Stimulated activated CD8-positive, alpha-beta memory T cell treated with anti-CD3 and anti-CD28 coated beads, Interleukin-7, amount 100 ng/mL, for 1 hour (primary cell): ENCODE measurements at places on chromosomes 12 and 14.

DNA sequence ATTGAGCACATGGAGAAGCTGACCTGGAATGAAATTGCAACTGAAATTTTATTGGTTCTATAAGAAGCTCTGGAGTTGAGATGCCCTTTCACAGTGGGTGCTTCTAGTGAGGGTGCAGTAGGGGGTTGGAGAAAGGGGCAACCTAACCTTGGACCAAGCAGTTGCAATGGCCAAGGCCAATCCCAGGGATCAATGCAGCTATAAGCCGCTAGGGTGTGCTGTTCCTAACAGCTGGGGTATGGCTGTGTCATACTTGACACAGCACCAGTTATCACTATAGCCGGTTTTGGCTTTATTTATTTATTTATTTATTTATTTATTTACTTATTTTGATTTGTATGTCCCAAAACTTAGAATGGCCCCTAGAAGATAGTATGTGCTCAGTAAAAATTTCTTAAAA lies 505.9 kb downstream of the FLRT2 start:
- DNase-seq = no peak

GRCh38 chr12:123346946-123347345 lies 17.7 kb downstream of the SBNO1 start:
- DNase-seq = no peak

- DNase-seq = no peak
These were observed 20.1 kb downstream of the BICD1 start for GRCh38 chr12:32126720-32127119.

- no peak for DNase-seq
These were observed 141.2 kb downstream of the STXBP6 start for GRCh38 chr14:24908592-24909236.

DNA sequence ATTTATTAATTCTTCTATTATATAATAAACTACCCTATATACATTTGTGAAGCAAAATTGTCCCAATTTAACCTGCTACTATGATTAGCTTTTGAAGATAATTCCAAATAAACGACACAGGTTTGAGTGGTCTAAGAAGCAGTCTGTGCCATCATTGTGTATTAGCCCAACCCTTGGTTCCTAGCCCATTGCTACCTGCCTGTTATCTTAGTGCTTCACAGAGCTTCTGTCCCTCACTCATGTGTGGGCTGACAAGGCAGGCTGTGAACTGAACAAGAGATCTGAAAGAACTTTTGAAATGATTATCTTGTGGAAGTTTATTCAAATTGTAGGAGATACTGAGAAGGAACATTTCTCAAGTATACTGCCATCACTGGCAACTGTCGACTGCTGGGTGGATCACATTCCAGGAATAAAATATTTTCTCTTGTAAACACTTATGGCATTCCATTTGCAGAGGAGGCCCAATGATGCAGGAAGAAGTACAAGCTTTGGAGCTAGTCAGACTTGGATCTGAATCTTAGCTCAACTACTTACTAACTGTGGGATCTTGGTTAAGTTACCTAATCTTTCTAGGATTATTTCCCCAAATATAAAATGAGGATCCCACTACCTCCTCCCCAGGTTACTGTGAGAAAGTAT lies 7.8 kb upstream of the MTERF2 start:
- DNase-seq = no peak

DNA sequence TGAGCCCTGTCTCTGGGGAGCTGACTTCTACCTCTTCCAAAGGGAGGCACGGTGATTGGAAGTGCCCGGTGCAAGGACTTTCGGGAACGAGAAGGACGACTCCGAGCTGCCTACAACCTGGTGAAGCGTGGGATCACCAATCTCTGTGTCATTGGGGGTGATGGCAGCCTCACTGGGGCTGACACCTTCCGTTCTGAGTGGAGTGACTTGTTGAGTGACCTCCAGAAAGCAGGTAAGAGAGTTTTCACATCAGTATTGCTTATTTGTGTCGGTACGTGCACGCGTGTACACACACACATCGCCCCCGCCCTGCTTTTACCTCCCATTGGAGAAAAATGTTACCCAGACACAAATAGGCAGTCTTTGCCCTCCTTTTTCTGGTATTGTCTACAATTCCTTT lies 13.7 kb downstream of the PFKM start:
- no peak for DNase-seq

DNA sequence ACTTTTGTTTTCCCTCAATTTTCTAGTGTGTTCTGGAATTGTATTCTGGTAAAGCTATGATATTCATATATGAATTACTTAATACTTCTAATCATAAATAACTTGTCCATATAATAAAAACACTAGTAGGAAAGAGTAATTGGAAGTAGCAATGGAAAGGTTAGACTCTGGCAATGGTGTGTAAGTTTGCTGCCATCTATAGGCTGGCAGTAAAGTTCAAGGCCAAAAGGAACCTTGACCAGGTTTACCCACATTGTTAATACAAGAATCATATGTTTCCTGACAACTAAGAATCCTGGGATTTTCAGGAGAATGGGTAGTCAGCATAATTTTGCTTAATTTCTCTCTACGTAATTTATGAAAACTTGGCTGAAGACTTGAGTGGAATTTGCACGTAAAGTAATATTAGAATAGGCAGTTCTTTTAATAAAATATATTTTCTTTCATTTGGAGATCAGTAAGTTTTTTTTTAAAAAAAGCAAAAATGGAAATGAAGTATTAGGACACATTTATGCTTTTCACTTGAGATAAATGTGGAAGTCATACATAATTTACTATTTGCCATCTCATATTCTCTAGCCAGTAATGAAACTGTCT lies 926.7 kb downstream of the GALC start:
- no peak for DNase-seq

DNA sequence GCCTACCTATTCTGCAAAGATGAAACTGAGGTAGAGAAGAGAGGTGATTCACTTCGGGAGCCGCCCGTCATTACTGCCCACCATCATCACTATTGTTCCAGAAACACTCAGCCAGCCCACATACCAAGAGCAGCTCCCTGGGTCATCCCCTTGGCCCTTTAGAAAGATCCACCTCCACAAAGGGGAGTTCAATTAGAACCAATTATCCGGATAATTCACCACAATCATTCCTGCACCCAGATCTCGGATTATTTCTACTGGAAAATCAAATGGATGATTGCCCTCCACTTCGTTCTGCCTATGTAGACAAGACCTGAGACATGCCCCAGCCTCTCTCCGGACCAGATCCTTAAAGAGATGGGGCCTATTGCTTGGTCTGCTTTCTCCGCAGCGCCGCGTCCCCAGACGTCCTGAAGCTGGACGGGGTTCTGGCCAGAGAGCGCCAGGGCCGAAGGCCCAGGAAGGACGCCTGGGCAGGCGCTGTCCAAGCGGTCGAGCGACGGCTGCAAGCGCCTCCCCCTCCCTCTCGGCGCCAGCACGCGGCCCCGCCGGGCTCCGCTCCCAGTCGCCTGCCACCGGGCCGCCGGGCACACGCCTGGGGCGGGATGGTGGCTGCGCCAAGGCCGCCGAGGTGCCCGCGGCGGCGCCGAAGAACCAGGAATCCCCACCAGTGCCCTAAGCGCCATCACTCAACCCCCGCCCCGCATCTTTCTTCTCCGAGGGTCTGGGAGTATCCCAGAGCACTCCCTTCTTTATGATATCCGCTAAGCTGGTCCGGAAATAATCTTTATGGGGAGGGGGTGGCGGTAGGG lies 1.3 kb upstream of the ASCL1 start:
- DNase-seq = no peak

DNA sequence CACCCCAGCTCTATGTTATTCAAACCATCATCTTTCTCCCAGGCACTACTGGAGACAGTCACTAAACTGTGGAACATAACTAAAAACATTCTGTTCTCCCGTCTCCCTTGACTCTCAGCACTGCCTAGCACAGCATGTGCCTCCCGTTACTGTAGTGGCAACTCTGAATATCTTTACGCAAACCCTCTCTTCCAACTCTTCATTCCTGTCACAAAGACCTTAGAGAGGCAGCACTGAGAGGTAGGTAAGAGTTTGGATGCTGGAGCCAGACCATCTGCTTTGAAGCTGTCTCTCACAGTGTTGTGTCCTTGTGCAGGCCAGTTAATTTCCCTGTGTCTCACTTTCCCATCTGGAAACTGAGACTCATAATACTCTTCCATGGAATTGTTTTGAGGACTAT lies 108.1 kb downstream of the DIP2B start:
- no peak for DNase-seq

DNA sequence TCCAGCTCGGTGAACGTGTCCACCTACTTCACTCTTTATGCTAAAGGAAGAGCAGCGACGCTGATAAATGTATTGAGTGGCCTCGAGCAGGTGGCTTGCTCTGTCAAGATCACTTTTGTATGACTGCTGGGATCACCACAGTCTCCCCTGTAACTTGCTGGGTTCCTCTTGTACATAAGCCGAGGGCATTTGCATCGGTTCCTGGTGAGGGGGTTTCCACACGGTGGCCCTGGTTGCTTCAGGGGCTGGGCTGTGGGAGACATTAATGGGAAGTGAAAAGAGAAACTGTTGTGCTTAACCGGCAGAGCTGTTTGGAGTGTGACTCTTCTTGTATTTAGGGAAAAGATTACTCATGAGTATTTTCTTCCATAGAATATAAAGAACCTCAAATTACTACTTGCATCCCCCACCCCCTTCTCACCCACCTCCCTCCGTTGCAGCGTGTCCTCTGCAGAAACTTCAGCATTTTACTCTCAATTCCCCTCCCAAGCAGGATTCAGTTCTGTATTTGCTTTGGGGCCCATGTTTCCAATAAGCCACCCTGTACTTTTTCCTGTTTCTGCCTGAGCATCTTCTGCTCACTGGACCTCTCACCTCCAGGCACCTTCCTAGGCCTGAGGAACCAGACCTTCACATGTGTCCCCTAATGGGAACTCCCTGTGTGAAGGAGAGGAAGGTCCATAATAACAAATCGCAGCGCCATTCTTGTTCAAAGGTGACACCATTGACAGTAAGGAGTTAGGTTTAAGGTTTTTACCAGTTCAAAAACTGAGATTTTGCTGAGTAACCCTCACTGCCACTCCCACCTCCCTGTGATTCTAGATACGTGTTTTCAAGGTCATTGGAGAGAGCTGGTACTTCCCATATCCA lies 187.0 kb downstream of the ETV6 start:
- no peak for DNase-seq

- DNase-seq = no peak
These were observed 610 bp downstream of the C14orf132 start for GRCh38 chr14:96039633-96040311.

- DNase-seq = no peak
These were observed 143.0 kb upstream of the DDHD1 start for GRCh38 chr14:53295985-53296582.

GRCh38 chr12:785706-786105 lies 33.3 kb downstream of the WNK1 start:
- DNase-seq = no peak

DNA sequence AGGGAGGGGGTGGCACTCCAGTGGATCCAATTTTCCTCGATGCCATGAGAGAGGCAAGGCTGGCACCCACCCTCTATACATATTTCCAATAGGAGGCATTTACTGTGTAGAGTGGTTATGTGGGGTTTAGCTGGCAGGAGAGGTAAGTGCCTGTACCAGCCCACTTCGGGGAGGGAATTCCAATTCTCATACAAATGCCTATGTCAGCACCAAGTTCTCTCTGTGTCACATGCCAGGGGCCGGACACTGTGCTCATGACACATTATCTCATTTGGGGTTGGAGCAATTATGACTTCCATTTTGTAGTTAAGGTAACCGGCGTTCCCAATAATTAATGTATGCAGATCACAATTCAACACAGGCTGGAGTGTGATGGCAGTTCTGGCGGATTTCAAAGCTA lies 284.3 kb downstream of the KSR2 start:
- DNase-seq = no peak

DNA sequence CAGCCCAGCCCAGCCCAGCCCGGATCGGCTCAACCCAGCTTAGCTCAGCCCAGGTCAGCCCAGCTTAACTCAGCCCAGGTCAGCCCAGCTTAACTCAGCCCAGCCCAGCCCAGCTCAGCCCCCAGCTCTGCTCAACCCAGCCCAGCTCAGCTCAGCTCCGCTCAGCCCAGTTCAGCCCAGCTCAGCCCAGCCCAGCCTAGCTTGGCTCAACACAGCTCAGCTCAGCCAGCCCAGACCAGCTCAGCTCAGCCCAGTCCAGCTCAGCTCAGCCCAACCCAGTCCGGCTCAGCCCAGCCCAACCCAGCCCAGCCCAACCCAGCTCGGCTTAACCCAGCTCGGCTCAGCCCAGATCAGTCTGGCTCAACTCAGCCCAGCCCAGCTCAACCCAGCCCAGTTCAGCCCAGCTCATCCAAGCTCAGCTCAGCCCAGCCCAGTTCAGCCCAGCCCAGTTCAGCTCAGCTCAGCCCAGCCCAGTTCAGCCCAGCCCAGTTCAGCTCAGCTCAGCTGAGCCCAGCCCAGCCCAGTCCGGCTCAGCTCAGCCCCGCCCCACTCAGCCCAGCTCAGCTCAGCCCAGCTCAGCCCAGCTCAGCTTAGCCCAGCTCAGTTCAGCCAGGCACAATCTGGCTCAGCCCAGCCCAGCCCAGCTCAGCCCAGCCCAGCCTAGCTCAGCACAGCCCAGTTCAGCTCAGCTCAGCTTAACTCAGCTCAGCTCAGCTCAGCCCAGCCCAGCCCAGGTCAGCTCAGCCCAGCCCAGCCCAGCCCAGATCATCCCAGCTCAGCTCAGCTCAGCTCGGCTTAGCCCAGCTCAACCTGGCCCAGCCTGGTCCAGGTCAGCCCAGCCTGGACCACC lies 331.7 kb downstream of the TMEM121 start:
- DNase-seq = no peak

DNA sequence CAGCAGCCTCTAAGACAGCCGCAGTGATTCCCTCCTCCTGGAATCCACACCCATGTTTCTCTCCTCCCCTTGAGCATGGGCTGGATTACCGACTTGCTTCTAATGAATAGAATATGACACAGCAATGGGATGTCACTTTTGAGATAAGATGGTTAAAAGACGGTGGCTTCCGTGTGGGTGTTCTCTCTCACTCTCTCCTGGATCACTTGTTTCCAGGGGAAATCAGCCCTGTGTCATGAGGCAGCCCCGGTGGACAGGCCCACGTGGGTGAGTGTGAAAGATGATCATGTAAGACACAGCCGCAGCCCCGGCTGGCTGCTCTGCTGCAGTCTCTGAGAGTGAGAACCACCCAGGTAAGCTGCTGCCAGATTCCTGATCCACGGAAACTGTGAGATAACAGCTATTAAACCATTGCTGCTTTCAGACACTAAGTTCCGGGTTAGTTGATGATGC lies 10.7 kb downstream of the MOAP1 start:
- no peak for DNase-seq

- DNase-seq = no peak
These were observed 756 bp downstream of the TULP3 start for GRCh38 chr12:2891240-2892053.

GRCh38 chr12:59911516-59911915 lies 315.7 kb downstream of the SLC16A7 start:
- DNase-seq = no peak
